ENCODE measurements at places on chromosomes 3 and 15.

- DNase-seq: no peak
Observed at GRCh38 chr15:45262906-45263461, 10.9 kb downstream of the SLC28A2 start.

DNA sequence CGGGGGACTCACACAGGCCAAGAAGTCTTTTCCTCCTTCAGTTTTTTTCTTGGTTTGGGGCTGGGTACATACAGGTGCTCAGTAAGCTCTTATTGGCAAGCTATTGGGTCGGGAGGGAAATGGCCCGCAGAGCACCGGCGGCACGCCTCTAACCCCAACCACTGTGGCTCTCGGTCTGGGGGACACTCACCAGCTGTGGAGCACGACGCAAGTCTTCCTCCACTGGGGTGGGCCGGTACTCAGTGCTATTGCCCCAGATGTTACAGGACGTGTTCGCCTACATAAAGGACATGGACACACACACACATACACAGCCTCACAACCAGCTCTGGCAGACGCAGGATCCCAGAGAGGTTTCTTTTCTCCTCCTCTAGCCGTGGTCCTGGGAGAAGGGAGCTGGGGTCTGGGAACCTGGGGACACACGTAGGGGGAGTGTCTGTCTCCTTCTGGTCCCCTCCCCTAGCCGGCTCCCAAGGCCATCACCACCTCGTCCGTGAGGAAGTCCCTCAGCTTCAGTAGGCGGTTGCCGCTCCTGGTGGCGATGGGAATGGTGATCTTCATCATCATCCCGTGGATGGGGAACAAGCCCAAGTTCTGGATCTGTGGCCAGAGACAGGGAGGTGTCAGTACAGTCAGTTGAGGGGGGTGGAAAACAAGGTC, 33.4 kb downstream of the FEM1B start:
- no peak for DNase-seq

- DNase-seq: no peak
Observed at GRCh38 chr3:113096188-113096892, 105.6 kb downstream of the GTPBP8 start.

DNA sequence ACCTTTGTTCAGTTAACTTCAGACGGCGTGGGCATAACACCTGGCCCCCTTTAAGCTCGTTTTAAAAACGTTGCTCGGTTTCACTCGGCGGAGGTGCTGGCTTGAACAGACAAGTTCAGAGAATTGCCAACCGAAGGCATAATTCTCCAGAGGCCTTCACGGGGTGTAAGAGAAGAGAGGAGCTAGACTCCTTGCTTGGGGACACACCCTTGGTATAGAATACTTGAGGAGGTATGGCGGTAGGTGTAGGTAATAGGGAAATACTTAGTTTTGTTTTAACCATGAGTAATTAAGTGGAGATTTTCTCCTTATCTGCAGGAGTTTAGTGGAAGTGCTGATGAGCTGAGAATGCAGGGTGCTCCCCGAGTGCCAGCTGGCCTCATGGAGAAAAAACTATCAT, 921 bp downstream of the FBXL2 start:
- peak; percentile 49 for DNase-seq

DNA sequence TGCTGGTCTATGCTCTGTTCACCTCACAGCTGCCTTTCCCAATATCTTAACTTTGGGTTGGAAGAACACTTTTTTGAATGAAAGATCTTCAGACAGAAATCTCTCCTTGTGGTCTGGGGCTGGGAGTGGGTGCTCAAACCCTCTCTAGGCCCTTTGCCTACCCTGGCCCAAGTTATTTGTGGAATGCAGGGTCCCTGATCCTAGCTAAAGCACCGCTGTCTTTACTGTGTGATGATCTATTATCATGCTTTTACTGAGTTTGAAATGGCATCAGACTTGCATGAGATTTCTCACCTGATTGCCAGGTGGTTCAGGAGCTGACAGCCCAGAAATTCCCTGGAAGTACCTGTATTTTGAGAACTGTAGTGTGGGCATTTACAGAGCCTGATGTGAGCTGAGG, 412.7 kb upstream of the ONECUT1 start:
- DNase-seq: no peak

DNA sequence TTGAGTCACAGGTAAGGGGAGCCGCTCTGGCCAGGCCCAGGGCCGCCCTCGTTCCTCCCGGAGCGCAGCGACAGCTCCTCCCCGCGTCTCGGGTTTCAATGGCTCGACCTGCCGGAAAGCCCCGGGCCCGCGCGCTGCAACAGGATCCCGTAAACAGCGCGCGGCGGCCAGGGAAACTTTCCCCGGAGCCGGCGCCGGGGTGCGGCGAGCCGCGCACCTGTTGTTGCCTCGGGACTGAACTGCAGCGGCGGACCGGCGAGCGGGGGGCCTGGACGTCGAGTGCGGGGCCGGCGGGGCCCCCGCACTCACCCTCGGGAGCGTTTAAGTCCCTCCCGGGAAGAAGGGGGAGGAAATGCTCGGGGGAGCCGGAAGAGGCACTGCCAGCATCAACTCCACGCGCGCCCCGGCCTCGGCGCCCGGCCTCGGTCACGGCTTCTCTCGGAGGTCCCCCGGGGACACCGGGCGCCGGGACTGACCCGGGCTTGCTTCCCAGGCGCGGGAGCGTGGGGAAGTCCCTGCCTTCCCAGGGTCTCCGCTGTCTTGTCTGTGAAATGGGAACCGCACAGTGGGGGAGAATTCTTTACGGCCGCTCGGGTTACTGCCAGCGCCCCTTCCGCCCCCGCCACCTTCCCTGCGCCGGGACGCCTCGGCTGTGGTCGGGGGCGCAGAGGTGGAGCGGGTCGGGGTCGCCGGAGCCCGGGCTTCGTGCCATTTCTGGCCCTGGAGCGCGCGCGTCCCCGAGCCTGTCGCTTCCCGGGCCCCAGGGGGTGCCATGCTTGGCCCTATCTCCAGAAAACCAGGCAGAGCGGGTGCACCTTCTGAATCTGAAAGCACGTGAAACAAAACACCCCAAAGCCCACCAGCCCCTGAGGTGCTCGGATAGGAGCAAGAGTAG, 7.5 kb upstream of the PGPEP1L start:
- DNase-seq: peak; percentile 64

DNA sequence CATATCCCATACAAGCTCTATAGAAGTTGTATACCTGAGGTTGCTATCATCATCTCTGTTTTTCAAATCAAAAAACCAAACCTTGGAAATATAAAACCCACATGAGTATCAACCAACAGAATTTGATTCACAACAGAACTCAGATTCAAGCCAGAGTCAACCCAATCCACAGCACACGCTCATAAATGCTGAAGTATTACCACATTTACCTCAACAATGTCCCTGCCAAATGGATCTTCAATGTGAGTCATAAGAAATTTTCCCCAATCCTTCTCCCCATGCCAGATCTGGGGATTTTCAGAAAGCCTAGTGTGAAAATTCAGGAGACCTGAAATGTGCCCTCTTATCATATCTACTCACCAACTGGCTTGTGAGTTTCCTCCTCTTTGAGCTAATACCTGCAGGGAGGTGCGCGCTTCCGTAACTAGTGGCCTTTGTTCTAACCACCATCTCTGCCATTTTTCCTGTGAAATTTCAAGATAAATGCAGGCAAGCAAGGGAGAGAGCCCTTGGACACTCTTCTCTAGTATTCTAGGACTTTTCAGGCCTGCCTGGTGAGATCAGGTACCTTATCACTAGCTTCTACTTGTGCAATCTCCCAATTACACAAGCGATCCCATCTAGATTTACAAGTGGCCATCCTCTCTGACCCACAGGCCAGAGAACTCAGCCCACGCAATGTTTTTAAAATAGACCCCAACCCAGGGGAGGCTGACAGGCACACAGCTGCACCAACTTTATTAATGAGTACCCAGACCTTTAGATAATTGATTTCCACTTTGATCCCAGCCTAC, 1076.9 kb upstream of the CFAP20DC start:
- DNase-seq: no peak

- no peak for DNase-seq
Observed at GRCh38 chr15:78650022-78650421, 9.0 kb upstream of the CHRNB4 start.

DNA sequence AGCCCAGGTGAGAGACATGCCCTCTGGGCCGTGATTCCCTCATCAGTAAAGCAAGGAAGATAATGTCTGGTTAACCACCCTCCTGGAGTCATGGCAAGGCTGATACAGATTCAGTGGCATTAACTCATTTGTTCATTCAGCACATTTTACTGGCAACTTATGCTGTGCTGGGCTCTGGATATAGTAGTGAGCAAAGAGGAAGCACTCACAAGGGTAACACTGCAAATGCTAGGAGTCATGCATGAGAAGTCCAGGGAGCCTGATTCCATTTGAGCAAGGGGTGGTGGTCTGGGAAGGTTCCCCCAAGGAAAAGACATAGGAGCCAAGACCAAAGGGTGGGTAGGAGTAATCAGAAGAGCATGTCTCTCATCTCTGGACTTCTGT, 50.2 kb downstream of the SMAD3 start:
- DNase-seq: no peak

- DNase-seq: no peak
Observed at GRCh38 chr15:58163985-58164384, 25.8 kb downstream of the AQP9 start.

- DNase-seq: no peak
Observed at GRCh38 chr15:83288381-83288801, 3.9 kb upstream of the BNC1 start.

- no peak for DNase-seq
Observed at GRCh38 chr3:36866368-36866767, 78.5 kb downstream of the TRANK1 start.

GRCh38 chr3:23028294-23028693, 174.8 kb upstream of the UBE2E2 start:
- no peak for DNase-seq

DNA sequence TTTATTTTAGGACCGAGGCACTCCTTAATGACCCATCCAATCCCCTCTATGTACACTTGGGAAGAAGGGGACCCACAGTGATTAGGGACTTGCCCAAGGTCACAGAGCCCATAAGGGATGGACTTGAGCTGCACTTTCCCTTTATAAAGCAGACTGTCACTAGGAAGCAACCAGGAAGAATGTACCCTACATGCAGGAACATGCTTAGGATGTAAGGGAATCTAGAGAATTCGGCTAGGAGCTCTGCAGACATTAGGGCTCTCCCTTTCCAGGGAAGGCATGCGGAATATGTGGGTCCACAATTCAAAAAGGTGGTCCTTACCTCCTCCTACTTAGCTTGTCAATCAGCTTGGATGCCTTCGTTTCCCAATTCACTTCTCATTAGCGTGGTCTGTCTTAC, 78.7 kb downstream of the TMEM266 start:
- DNase-seq: no peak

GRCh38 chr3:105585-105984, 91.0 kb upstream of the CHL1 start:
- DNase-seq: no peak

GRCh38 chr15:66733976-66734375, 31.9 kb downstream of the SMAD6 start:
- DNase-seq: no peak

DNA sequence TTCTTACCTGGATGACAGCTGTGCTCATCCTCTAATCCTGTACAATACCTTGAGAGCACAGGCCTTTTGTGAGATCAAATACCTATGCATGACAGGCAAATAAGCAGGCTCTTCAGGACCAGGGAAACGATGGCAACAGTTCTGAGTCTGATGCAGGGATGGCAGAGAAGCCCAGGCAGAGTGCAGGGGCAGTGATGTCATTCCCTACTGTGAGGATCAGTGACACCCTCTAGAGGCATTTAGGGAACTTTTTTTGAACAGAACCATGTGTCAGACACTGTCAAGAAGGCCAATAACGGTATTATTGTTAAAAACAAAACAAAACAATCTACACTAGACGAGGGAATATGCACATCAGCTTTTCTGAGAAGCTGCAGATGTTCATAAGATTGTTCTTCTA, 314.8 kb upstream of the CTDSPL start:
- DNase-seq: peak; percentile 29

DNA sequence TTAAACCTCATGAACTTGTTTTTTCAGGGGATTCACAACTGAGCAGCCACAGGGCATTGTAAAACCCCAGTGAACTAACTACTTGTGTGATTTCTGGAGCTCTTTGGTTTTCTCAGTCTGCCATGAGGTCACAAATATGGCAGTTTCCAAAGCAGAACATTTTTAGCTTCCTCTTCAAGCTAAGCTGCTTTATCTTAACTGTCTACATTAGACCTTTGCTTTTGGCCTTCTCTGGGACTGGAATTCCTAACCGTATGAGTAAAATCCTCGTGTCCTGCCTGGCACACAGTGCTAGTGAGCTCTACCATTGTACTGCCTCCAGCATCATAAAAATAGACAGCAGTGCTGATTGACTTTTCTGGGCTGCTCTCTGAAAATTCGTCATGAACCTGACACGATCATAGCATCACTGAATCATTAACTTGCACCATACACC, 22.1 kb downstream of the CDIN1 start:
- no peak for DNase-seq

GRCh38 chr3:139668332-139668731, 9.4 kb downstream of the NMNAT3 start:
- DNase-seq: no peak

DNA sequence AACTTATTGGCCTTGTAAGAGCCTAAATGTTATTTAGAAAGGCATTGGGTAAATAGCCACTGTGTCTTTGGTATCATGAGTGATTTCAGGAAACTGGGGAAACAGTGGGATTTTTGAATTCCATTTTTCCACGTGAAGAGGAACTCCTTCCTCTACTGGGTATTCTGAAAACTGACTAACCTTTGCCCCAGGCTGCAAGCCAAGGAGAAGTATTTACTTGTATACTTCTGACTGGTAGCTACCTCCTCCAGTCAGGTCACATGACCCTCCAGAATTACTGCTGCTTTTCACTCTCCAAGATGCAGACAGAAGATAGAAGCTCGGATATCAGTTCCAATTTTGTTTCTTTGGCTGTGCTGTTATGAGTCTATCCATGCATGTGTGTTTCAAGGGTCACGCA, 50.9 kb upstream of the MAP3K13 start:
- DNase-seq: no peak

DNA sequence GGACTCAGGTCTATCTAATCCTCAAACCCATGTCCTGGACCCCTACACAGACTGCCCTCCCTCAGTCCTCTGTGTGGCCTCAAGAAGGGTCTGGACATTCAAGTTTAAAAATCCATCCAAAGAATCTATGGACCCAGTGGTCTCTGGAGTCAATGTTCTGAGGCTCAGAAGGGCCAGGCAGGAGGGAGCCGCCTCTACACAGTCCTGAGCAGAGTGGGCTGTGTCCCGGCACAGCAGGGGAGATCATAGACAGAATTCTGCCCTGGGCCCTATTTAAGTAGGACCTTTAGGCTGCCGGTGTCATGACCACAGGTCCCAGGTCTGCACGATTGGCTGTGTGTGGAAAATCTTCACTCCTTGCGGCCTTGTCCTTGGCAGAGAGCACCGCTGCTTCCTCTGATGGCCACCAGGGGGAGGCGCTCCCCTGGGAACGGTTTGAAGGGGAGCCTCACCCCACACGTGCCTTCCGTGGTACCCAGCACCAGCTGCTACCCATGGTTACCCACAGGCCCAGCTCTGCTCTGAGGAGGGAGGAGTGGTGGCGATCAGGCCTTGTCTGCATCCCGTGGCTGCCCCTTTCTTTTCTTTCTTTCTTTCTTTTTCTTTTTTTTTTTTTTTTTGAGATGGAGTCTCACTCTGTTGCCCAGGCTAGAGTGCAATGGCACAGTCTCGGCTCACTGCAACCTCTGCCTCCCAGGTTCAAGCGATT, 37.9 kb downstream of the CHRD start:
- peak; percentile 90 for DNase-seq

- DNase-seq: peak; percentile 62
Observed at GRCh38 chr3:141878817-141879216, 2.4 kb downstream of the ATP1B3 start.

GRCh38 chr15:89349206-89349558, 14.6 kb upstream of the POLG start:
- DNase-seq: no peak

- DNase-seq: peak; percentile 91
Observed at GRCh38 chr15:35545824-35546510, at the start of gene DPH6. Gene DPH6, minus strand, starts transcription at chr15:35546165. Its CDS starts 24 bp downstream, at chr15:35546141.
